ENCODE measurements at places on chromosomes 4 and X.

DNA sequence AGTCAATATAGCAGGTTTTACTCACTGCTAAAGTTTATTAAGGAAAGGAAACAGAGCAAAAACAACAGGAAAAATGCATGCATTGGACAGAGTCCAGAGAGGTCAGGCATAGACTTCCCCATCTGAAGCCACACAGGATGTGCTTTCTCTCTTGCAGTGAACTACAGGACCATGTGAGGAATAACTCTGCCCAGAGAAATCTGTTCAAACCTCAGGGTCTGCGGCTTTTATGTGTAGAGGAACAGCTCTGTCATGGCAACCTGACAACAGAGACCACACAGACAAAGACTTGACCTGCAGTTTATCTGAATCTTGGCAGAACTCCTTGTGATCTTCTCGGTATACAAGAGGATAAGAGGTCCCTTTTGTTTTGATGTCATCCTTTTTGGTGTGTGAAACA lies 46.3 kb upstream of the LONRF3 start:
- ATAC-seq: no peak

- ATAC-seq: no peak
These were observed 43.0 kb downstream of the BANK1 start for GRCh38 chr4:101833480-101833879.

- no peak for ATAC-seq
These were observed 8.2 kb downstream of the WDR1 start for GRCh38 chr4:10108391-10108790.

DNA sequence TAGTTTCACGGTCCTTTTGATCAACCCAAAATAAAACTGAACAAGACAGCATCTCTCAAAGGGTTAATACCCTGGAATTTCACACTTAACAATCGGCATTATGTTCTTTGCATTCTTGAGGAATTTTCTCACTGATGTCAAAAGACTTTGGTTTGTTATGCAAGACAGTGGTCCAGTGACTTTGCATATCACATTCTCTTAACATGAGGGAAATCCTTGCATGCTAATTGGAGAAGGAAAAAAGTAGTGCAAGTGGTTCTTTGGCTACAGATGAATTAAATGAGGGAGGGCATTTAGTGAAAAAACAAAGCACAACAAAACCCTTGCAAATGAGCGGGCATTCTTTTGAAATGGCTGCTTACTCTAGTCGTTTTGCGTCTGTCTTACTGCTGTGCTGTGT lies 105.1 kb upstream of the LIMCH1 start:
- no peak for ATAC-seq

DNA sequence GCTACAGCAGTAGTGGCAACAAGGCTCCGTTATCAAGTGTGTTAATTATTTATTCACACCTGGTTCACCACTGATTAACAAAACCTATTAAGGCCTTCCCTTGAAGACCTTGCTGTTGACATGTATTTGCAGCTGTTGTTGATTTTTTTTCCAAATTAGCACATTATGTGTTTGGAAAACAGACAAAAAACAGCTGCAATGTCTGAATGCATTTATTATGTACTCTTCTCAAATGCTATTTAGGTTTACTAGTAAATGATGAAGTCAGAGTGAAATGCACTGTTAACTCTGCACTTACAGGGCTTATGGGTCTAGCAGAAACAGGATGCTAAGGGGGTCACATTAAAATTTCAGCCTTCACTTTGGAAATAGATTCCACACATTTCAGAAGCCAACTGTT lies 99.5 kb upstream of the PCDH7 start:
- no peak for ATAC-seq

GRCh38 chr4:63232058-63232457 lies 1177.2 kb downstream of the TECRL start:
- ATAC-seq: no peak

DNA sequence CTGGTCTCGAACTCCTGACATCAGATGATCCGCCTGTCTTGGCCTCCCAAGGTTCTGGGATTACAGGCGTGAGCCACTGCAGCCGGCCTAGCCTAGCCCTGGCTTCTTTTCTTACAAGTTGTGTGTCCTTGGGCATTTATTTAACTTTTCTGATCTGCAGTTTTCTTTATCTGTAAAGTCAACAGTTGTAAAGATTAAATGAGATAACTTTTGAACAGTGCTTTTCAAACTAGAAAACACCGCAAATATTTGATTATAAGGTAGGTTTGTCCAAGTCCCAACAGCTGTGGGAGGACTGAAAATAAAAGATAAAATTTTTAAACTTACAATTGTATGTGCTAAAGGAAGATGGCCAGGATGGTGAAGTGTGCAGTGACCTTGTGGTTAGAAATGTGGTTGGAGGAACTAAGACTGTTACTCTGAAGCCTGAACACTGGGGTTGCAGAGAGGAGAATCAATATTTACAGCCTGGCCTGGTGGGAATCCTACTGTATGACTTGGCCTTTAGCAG lies 44.8 kb downstream of the GSX2 start:
- ATAC-seq: no peak

DNA sequence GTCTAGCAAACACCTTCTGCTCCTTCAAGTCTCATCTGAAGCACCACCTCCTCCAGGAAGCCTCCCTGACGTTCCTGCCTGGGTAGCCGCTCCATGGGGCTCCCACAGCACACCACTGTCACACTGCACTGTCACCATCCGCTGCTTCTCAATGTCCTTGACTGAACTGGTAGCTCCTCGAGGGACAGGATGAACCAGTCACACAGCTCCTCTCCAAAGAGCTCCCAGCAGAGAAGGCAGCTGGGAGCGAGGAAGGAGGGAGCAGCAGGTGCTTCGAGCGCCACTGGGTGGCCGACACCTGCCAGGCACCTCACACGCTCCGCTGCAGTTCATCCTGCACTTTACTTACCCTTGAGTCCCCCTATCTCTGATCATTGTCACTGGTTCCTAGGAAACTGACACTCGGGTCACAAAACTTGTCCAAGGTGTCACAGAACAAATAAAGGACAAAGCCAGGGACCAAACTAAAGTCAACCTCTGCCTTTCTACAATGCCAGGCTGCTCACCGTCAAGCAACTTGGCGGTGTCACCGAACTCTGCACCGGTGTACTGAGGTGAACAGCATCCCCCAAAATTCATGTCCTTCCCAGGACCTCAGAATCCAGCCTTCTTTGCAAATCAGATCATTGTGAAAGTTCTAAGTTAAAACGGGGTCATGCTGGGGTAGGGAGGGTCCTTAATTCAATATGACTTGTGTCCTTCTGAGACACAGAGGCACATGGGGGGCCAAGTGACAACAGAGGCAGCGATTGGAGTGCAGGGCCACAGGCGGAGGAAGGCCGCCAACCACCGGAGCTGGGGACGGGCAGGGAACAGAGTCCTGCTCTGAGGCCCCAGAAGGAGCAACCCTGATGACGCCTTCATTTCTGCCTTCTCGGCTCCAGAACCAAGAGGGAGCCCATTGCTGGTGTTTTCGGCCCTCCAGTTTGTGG lies 5.5 kb upstream of the S100P start:
- ATAC-seq: no peak

- no peak for ATAC-seq
These were observed 309.4 kb downstream of the PPP3CA start for GRCh38 chr4:101037938-101038413.

GRCh38 chrX:150366951-150367545 lies 3.9 kb downstream of the MAMLD1 start:
- ATAC-seq: no peak

DNA sequence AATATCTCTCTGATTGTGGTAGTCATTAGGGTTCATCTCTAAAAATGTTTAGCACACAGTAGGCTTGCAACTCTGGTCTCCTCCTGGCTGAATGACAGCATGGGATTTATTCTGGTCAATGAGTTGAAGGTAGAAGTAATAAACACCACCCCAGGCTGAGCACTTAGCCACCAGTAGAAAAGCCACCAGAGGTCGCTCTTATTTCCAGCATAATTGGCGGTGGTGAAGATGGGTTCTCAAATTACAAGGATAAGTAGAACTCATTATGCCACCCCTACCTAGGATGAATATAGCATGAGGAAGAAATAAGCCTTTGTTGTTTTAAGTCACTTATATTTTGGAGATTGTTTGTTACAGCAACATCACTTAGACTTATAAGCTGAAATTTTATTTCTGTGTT lies 302.7 kb downstream of the GPM6A start:
- ATAC-seq: no peak

DNA sequence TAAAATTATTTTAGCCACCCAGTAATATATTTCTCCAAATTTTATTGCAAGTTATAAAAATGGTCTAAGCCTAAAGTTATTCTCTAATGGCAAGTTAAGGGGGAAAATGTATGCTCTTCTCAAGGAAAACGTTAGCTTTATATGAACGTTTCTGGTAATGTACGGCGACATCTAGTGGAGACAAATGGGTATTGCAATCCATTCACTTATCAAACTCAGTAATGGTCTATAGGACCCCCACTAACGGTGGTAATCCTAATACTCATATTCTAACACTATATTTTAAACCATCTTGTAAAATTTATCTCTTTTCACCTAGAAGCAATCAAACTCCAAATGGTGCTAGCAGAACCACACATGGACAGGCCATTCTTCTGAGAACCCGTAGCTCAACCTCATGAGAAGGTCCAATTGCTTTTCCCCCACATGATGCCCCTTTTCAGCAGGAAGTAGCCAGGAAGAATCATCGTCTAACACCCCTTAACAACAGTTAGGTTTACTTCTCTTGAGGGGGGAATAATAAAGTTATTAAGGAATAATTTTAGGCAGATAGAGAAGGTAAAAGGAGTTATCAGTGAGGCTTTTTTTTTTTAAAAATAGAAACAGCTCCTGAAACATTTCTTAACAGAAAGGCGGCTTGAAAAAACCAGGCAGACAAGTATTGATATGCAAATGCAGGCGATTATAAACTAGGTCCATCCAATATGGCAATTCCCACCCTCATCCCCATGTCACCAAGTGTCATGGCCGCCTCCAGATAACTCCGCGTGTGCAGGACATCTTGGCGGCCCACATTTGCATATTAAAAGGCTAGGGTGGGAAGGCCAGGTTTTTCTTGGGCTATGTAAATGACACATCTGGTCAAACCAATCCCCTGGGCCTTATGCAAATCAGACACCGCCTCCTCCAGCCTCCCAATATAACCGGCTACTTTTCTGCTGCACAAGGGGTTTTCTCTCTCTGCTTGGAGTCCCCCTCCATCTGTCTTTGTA lies 35.0 kb downstream of the NUDT11 start:
- ATAC-seq: no peak
